Activated CD4-positive, alpha-beta T cell treated with anti-CD3 and anti-CD28 coated beads, Interleukin-2, amount 50 U/mL, for 1 hour (primary cell): ENCODE measurements at places on chromosomes 7 and 10.

GRCh38 chr7:129083525-129083924 is 28.6 kb upstream of the TNPO3 start:
- no peak for DNase-seq

GRCh38 chr10:129966889-129967578 is 3.0 kb upstream of the EBF3 start:
- DNase-seq: no peak

DNA sequence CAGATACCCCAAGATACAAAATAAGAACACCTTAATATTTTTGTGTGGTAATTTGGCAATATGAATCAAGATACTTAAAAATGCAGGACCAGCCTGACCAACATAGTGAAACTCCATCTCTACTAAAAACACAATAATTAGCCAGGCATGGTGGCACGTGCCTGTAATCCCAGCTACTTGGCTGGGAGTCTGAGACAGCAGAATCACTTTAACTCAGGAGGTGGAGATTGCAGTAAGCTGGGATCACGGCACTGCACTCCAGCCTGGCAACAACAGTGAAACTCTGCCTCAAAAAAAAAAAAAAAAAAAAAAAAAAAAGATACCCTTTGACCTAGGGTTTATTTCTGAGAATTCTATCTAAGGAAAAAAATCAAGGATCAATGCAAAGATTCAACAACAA is 450.7 kb downstream of the SORCS1 start:
- no peak for DNase-seq

DNA sequence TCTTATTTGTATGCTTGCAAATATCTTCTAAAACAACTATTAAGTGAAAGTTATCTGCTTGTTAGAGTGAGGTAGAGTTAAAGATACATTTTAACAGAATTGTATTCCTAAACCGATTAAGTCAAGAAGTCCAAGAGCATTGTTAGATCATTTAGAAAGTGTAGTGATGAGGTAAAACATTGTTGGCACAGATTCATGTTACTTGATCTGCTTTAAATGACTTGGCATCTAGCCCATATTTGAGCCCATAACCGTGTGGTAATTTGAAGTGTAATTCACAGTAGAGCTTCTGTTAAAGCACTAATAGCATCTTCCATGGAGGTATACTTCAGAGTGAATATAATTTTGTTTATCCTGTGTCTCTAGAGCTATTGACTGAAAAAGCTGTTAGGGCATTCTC is 62.1 kb downstream of the PTEN start:
- DNase-seq: no peak

DNA sequence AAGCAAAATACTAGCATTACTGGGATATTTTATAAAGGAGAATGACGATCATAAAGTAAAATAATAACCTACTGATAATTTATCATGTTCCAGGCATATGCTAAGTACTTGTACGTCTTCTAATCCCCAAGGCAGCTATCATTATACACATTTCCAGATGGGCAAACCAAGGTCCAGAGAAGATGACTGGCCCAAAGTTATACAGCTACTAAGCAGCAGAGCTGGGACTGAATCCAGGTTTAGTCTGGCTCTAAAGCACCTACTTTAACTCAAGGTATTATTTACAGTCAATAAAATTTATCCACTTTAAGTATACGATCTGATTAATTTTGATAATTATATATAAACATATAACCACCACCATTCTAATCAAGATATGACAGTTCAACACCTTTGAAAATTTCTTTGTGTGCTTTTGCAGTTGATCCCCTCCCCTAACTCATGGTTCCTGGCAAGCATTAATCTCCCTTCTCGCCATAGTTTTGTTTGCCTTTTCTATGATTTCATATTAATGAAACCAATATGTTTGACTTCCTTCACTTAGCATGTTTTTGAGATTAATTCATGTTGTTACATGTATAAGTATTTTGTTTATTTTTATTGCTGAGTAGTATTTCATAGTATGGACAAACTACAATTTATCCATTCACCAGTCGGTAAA is 126.7 kb downstream of the CPEB3 start:
- no peak for DNase-seq

DNA sequence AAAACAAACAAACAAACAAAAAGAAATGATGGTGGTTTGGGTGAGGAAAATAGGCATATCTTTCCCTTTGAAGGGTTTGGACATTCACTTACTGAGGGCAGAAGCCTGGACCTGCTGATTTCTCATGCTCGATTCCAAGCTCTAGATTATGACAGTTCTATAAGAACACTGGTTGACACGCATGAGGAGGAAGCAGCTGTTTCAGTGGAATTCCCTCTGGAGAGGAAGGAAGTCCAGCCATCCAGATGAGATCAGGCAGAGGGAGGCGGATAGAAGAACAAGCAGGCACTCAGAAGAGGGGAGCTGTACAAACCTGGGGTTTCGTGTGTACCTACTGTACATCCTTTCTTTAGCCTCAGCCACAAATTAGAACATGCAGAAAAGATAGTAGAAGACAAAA is 691.9 kb downstream of the INHBA start:
- DNase-seq: no peak
